ENCODE measurements at places on chromosomes 3 and 15.

GRCh38 chr3:125045965-125046364, 9.8 kb downstream of the HEG1 start:
- DNase-seq: no peak

GRCh38 chr15:92527197-92527596, 128.4 kb downstream of the FAM174B start:
- DNase-seq: no peak

- no peak for DNase-seq
Observed at GRCh38 chr15:42608752-42609488, 33.5 kb downstream of the STARD9 start.

GRCh38 chr3:27141668-27142067, 227.5 kb downstream of the NEK10 start:
- DNase-seq: no peak

DNA sequence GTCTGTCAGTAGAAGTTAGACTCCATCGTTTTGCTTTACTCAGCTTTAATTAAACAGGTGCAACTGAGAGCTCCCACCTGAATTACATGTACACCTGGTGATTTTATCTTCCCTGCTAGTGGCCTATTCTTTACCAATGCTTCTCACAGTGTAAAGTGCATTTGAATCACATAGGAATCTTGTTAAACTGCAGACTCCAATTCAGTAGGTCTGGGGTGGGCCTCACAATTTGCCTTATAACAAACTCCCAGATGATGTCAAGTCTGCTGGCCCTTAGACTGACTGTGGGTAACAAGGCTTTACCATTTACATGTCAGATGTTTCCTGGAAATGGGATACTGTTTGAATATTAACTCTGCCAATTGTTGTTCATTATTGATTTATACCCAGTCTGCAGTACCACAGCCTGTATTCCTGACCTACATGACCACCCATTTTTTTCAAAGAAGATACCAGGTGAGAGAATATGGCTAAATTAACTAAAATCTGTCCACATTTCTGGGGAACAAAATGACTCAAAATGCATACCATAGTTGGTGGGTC, 37.2 kb downstream of the CMSS1 start:
- no peak for DNase-seq

All from stimulated activated CD8-positive, alpha-beta memory T cell treated with anti-CD3 and anti-CD28 coated beads, Interleukin-2, amount 100 ng/mL, for 48 hours (primary cell).